ENCODE measurements at places on chromosomes 7 and 10. TPM values are rescaled to one million over a fixed set of nuclear protein-coding genes. Genes with fewer than 3 reads are reported as not detected.

The AMPH gene
- 62.7 TPM for total RNA-seq

The SMKR1 gene
- 1.3 TPM for total RNA-seq

The CFAP69 gene
- 29.0 TPM for total RNA-seq

The HDAC9 gene
- total RNA-seq: 138 TPM

The SFTPA1 gene
- total RNA-seq: not detected

The NPTX2 gene
- total RNA-seq: 16.8 TPM

The TWNK gene
- total RNA-seq: 8.5 TPM

The IDI2 gene
- total RNA-seq: not detected

The NME8 gene
- total RNA-seq: not detected

The NACAD gene
- total RNA-seq: 8.9 TPM

The EBLN1 gene
- not detected for total RNA-seq

The POLR2J gene
- total RNA-seq: 5.1 TPM

The EPO gene
- total RNA-seq: not detected

The PAX4 gene
- not detected for total RNA-seq

The DLG5 gene
- total RNA-seq: 45.0 TPM

The CABCOCO1 gene
- 2.5 TPM for total RNA-seq

The NUPR2 gene
- not detected for total RNA-seq

The ZNF804B gene
- 6.3 TPM for total RNA-seq

The AKR1B15 gene
- total RNA-seq: not detected

The ZP3 gene
- 0.82 TPM for total RNA-seq

The PTTG1IP2 gene
- not detected for total RNA-seq

The OR6V1 gene
- total RNA-seq: not detected

The INMT gene
- total RNA-seq: 3.2 TPM

The DHX32 gene
- 48.4 TPM for total RNA-seq

The CYP2C19 gene
- not detected for total RNA-seq

The MEPCE gene
- 27.2 TPM for total RNA-seq

The SNCG gene
- total RNA-seq: 33.3 TPM

The STK31 gene
- 0.55 TPM for total RNA-seq

The SPOCK2 gene
- total RNA-seq: 28.6 TPM

The CALHM1 gene
- not detected for total RNA-seq

The GIMAP2 gene
- total RNA-seq: 7.6 TPM

The NMT2 gene
- 35.6 TPM for total RNA-seq

The FZD1 gene
- total RNA-seq: 24.0 TPM

The ADRA2A gene
- 4.9 TPM for total RNA-seq

The EGFR gene
- 44.1 TPM for total RNA-seq

The NEBL gene
- 45.6 TPM for total RNA-seq

The RADIL gene
- total RNA-seq: 7.8 TPM

The MYPN gene
- 7.0 TPM for total RNA-seq

The EFCAB10 gene
- 0.99 TPM for total RNA-seq

The TRIM50 gene
- not detected for total RNA-seq

The NUDT5 gene
- total RNA-seq: 42.3 TPM

The NUTM2B gene
- 0.66 TPM for total RNA-seq

The HECTD2 gene
- total RNA-seq: 69.3 TPM

The CDC123 gene
- total RNA-seq: 55.3 TPM

The ANKRD2 gene
- total RNA-seq: 0.55 TPM

The ZNF282 gene
- 35.6 TPM for total RNA-seq

The ERVW-1 gene
- total RNA-seq: not detected

The TLX1 gene
- not detected for total RNA-seq

The TRUB1 gene
- 45.4 TPM for total RNA-seq

The CYP26A1 gene
- total RNA-seq: 16.8 TPM

The MRLN gene
- 23.1 TPM for total RNA-seq

The EPHA1 gene
- 2.1 TPM for total RNA-seq

Measured in camera-type eye (tissue), 1 donor.